NCI-H226 (cell line): ENCODE measurements at places on chromosomes 7 and 10.
A peak's percentile ranks its signal among the peaks of the same experiment; 100 is the strongest.

DNA sequence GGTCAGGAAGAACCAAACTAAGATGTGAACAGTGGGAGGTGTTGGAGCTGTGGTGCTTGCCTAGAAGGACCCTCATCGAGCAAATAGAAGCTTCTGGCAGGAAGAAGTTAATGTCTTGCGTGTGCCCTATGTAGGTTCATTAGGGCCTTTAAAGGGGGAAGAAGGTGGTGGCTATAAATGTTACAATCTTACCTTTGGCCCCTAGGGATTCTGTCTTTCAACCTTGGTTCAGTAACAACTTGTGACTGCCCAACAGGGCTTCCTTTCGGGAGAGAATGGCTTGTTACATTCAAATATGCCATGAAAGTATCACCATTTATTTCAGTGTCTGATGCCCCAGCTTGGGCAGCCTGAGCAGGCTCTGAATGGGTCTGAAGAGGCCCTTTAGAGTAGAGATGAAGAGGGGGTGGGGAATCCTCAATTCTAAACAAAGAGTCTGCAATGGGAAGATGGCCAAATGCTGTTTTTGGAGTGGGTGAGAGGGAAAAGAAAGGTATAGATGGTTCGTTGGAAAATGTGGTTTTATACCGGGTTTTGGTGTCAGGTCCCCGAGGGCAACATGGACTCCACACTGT lies 108.0 kb downstream of the TCF7L2 start:
- no peak for DNase-seq

DNA sequence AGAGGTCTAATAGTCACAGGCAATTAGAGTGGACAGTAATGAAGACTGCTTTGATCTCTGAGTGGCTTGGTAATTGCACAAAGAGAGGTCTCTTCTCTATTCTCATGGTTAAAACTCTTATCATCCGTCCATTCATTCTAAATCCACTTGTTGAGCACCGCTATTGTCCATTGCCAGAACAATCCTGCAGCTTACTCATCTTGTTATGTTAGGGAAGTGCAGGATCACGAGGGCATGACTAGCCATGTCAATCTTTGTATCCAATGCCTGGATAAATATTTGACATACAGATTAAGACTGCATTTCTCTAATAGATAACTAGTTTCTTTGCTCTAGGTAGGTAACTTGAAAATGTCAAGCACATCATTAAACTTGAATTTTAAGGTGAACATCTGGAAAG lies 14.9 kb downstream of the SFTPD start:
- DNase-seq, result no peak

DNA sequence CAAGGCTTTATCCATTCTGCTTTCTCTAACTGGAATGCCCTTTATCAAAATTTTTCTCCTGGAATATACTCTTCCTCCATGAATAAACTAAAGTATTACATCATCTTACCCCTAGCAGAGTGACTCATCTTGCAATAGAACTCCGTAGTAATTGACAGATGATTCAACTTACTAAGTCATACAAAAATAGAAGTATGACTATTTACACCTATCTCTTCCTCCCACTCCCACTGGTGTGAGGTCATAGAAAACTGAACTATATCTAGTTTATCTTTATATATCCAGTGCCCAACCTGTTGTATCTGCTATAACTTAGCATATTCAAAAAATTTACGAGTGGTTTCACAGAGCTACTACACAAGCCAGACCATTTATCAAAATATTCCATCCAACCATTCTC lies 26.1 kb downstream of the ABCB1 start:
- DNase-seq, result peak; percentile 85

- no peak for DNase-seq
These were observed 42.1 kb downstream of the PANK1 start for GRCh38 chr10:89602919-89603318.

GRCh38 chr7:41925946-41926345 lies 223.1 kb upstream of the INHBA start:
- no peak for DNase-seq

DNA sequence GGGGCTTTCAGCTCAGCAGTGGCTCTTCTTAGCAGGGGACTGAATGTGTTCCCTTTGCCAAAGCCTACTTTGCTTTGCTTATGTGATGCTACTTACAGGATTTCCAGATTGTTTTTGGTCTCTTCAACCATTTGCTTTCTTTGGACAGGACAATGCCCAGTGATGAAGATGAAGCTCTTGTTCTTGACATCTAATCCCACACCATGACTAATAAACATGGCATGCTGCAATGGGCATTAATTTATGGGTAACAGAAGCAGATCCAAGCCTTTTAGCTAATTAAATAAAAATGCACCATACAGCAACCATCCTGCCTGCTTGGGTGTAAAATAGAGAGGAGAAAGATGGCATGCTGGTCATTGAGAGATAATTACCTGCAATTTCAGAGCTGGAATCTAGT lies 175.5 kb upstream of the ITGB1 start:
- DNase-seq, result peak; percentile 38

DNA sequence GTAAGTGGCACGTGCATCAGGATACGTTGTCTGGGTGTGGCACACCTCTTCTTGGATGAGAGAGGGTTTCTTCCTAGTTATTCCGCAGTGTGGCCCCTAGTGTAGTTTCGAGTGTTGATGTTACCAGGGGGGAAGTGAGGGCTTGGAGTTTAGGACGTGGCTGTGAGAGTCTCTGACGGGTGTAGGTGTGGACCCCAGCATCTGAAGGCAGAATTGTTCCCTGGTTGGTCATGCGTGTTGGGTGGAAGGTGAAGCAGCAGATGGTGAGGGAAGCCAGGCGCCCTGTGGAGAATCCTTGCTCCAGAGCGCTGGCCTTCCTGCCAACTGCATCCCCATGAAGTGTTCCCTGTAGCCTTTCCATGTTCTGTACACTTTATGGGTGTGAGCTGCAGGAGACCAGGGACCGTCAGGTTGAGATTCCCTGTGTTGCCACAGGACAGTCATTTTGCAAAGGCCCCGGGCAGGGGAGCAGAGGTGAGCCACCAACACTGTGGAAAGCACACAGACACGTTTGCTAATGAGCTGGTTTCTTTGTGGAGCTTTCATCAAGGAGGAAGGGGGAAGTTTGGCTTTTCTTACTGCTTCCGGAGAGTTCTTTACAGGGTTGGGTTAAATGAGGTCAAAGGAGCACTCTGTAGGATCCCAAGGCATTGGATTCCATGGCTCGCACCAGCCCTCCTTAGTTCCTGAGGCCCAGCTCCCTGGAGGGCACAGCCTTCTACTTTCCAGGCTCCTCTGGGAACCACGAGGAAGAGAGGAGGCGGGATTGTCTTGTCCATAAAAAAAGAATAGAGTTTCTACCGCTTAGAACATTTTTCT lies 32.0 kb downstream of the TSPAN14 start:
- no peak for DNase-seq

GRCh38 chr7:41869997-41870396 lies 167.1 kb upstream of the INHBA start:
- DNase-seq, result no peak

DNA sequence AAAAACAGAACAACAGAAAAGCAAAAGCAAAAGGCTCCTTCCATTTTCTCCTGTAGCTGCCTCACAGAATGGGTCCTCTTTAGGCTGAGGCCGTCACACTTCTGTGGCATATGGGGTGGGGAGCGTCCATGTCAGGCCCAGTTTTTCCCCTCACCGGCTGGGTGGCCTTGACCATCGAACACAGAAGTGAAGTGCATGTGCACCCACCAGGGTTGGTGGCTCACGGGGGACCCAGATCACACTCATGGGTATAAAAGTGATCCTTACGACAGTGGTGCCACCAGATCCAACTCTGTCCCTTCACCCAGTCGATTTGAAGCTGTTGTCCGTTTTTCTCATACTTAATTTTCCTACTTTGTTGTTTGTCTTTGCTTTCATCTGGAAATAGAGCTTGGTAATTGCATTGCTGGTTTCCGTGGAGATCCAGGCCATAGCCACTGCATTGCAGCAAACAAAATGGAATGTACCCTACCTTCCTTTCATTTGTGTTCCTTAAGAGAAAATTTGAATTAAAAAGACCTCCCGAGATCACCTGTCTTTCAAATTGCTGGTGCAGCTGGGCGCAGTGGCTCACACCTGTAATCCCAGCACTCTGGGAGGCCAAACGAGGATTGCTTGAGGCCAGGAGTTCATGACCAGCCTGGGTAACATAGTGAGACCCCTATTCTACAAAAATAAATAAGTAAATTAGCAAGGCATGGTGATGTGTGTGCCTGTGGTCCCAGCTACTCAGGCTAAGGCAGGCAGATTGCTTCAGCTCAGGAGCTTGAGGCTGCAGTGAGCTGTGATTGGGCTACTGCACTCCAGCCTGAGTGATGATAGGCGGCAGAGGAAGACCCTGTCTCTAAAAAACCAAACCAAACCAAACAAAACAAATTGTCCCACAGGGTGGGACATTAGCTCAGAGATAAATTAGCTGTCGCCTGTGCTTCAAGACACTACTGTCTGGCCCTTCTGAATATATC lies 10.7 kb upstream of the GJD4 start:
- DNase-seq, result no peak

- DNase-seq, result no peak
These were observed 248.8 kb upstream of the ZMIZ1 start for GRCh38 chr10:78820007-78820362.

GRCh38 chr10:59991661-59992060 lies 85.3 kb upstream of the CCDC6 start:
- DNase-seq, result peak; percentile 67

GRCh38 chr10:52984169-52984568 lies 211.6 kb upstream of the MBL2 start:
- no peak for DNase-seq

DNA sequence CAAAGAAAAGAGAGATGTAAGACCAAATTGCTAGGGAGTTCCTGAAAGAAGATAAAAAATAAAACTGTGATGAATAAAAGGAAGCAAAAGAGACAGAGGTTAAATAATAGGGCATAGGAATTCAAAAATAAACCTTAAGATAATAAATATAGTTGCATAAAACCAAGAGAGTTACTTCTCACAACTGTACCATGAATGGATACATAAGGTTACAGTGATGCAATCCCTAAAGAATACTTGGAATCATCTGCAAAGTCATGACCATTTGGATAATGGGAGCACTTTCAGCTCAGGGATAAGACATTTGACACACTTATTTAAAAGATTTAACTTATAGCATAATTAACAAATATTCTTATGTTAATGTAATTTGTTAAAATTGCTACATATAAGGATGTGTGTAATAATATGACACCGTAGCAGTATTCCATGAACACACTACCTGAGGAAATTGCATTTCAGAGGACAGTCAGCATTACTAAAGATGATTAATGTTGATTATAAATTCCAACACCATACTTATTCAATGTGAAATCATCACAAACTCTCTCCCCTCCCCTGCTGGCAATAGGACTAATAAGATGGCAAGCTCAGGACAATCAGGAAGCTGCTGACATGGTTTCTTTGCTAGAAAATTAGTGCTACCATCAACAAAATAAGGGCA lies 202.1 kb upstream of the AKR1E2 start:
- no peak for DNase-seq
